ENCODE measurements at places on chromosomes 3 and 15.

- DNase-seq, result peak; percentile 63
Observed at GRCh38 chr3:158532099-158532734, 38.8 kb upstream of the MLF1 start.

- no peak for DNase-seq
Observed at GRCh38 chr3:155682426-155683343, 62.2 kb downstream of the PLCH1 start.

GRCh38 chr15:85568261-85568808, 187.9 kb downstream of the AKAP13 start:
- DNase-seq, result no peak

- DNase-seq, result peak; percentile 10
Observed at GRCh38 chr3:196055683-196056270, 26.1 kb downstream of the TFRC start.

- no peak for DNase-seq
Observed at GRCh38 chr15:92322566-92323355, 70.9 kb upstream of the ST8SIA2 start.

GRCh38 chr3:32448686-32449474, 53.8 kb downstream of the CMTM6 start:
- DNase-seq, result no peak

DNA sequence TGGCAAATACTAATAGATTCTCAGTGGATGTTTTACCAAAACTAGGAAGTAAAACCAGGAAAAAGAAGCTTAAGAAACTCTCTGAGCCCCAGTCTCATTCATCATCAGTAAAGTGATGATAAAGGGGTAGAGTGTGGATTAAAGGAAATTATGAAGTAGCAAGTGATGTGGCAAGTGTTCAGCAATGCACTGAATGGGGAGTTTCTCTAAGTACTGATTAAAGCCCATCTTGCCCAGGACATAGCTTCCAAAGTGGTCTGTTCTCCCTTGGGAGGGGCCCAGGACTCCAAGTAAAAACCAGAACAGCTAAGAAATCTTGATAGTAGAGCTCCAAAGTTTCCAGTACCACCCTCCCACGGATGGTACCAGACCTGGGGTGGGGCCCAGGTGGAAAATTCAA, 137.3 kb downstream of the WNT5A start:
- DNase-seq, result no peak

GRCh38 chr15:65659502-65660052, 37.8 kb downstream of the SLC24A1 start:
- DNase-seq, result no peak

DNA sequence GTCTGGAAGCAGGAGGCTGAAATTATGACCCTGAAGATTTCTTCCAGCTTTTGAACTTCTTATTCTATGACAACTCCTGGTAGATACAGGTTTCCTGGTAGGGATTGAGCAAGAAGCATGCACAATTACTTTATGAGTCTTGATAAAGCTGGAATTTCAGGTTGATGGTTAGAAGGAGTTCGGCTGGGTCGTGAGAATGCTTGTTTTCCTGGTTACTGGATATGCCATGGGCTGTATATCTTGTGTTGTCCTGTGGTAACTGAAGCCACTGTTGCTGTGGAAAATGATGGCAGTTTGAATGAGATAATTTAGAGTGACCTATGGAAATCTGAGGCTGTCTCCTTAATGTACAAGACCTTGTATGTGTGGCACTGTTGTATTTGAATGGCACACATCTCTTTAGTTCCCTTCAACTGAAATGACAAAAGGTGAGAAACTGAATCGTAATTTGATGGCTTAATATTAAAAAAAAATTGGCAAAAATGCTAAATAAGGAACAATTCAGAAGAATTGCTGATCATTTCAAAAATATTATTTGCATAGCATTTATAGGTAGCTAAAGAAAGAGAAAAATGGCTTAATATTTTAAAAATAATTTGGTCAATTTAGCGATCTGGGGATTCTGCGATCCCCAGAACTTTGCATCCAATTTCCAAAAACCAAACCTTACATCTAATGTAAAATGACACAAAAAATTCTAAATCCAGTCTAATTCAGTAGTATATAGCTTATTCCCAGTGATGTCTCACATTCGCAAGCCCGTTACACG, 1.1 kb upstream of the UBE2E1 start:
- no peak for DNase-seq

GRCh38 chr3:1447452-1447851, 354.6 kb downstream of the CNTN6 start:
- no peak for DNase-seq

- DNase-seq, result no peak
Observed at GRCh38 chr15:90018216-90018831, 17.2 kb downstream of the ZNF710 start.

All from ELR (cell line).